NCI-H187 treated with DMSO at 0.1 percent for 48 hours (cell line): ENCODE measurements at places on chromosomes 4 and X.

DNA sequence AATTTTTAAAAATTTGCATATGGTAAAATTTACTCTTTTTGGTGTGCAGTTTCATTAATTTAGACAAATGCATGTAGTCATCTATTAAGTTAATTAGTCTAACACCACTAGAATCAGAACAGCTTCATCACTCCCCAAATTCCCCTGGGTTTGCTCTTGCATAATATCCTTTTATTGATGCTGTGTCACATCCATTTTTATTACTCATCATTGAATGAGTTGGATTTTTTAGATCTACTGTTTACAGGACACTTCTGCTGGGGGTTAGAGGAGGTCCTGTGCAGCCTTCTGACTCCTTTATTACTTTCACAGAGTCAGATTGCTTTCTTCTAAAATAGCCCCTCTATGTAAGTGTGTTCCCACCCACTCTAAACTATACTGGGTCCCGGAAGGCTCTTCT lies 65.9 kb downstream of the MTHFD2L start:
- DNase-seq, result no peak

DNA sequence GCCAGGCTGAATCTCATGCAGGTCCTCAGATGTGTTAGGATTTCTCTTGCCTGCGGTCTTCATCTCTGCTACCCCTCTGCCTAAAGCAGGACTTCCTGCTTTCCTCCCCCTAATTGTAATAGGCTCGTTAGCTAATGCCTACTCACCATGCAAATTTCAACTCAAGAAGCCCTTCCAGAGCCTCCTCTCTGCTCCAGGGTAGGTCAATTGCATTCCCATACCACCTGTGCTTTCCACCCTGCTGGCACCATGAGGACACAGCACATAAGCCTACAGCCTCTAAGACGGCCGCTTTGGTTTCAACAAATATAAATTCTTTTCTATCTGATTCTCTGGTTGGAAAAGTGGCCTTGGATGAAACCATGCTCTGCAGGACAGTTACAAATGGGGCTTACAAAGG lies 93.9 kb downstream of the QDPR start:
- no peak for DNase-seq

DNA sequence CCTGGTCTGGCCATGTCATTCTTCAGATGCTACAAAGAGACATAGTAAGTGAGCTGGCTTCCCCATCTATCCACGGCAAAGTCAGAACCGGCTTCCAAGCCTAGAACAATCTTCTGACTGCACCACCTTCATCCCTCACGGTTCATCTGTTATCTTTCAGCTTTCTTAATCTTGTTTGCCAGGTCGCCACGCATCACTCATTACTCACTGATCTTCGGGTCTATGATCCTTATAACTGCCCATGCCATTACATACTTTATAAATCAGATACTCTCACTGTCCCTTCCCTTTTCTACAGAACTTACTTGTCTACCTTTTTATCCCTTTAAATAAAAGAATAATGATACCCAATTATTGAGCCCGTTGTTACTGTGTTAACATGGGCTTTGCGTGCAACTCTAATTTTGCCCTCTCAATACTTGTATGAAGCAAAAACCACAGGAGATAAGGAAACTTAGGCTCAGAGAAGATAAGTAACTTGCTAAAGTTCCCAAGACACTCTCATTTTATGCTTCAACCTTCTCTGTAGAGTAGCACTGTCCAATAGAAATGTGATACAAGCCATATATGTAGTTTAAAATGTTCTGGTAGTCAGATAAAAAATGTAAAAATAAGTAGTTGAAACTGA lies 171.7 kb downstream of the AMELX start:
- no peak for DNase-seq

DNA sequence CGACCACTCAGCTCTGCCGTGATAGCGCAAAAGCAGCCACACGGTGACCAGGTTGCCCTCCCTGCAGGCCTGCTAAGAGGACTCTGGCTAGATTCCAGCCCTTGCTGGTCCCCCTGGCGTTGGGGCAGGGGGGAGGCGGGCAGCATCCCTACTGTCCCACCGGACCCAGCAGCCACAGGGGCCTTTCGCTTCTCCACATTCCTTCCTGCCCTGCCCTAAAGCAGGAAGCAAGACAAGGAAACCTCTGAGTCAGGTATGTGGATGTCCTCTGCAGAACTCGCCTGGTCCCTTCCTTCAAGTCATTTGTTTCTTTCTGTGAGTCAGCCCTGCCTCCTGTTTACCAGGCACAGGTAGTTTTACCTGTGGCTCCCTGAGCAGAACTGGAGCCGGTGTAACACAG lies 60.2 kb upstream of the CLDN34 start:
- DNase-seq, result no peak
